Stomach (tissue), 19 donors: ENCODE measurements at places on chromosomes 13 and 19. TPM values are rescaled to one million over a fixed set of nuclear protein-coding genes. Genes with fewer than 3 reads are reported as not detected.

GRCh38 chr13:99704390-99704789, 203.1 kb downstream of the TM9SF2 start:
- DNase-seq: no peak

The TSKS gene
- not detected for total RNA-seq

GRCh38 chr13:43171489-43171888, 148.1 kb downstream of the DNAJC15 start:
- DNase-seq: no peak

The VMAC gene
- total RNA-seq: 60.8 TPM

GRCh38 chr13:95713651-95714050, 36.7 kb downstream of the DNAJC3 start:
- DNase-seq: no peak

The FGF21 gene
- not detected for total RNA-seq

DNA sequence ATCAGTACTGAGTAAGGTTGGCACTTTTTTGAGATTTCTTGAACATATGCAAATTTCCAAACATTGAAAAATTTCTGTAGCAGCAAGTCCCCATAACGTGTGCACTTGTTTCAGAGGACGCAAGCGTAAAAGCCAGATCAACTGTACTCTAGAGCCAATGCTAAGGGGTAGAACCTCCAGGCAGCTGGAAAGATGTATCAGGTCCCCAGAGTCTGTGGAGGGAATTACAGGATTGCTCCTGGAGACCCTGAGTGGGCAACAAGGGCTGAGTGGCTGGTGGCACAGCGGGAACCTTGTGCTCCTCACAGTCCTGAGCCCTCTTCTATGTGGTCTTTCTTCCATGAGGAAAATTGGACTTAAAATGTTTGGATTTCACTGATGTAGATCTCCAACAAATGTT, 53.9 kb upstream of the AMER2 start:
- DNase-seq: no peak

The SIGLEC11 gene
- total RNA-seq: 67.7 TPM

The GPR4 gene
- 5.8 TPM for total RNA-seq

DNA sequence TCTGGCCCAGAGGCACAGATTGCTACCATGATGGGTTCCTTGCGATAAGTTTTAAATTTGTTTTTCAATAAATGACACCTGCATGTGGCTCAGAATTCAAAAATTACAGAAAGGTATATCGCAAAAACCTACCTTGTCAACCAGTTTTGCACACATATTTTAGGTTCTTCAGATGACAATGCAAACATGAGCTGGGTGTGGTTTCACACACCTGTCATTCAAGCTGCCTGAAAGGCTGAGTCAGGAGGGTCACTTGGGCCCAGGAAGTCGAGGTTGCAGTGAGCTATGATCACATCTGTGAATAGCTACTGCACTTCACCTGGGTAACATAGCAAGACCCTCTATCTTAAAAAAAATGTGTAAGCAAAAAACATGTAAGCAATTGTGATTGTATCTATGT, 56.1 kb downstream of the DNM2 start:
- no peak for DNase-seq

GRCh38 chr13:111409413-111409812, 89.0 kb downstream of the TEX29 start:
- DNase-seq: no peak

DNA sequence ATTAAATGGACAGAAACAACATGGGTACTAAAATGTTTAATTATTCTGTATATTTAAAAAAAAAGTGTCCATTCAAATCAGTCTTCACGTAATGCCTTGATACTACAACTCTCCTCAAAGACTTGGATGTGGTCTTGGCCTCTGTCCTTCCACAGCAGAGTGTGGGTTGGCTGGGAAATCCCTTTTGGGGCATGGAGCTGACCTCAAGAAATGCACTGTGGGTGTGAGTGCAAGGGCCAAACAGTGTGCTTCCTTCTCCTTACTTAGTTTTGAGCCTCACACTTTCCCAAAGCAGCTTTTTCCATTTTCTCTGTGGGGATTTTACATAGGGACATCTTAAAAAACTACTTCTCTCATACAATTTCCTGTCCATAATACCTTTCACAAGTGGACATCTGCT, 607.4 kb downstream of the EFNB2 start:
- no peak for DNase-seq

The ZNF382 gene
- total RNA-seq: 1.2 TPM
